ENCODE measurements at places on chromosomes 2 and 18.

GRCh38 chr18:62210138-62210537, 23.1 kb downstream of the RELCH start:
- DNase-seq, result no peak

- DNase-seq, result no peak
Observed at GRCh38 chr2:78498125-78498524, 527.4 kb upstream of the REG3G start.

- DNase-seq, result no peak
Observed at GRCh38 chr2:27009716-27010115, 23.0 kb upstream of the TMEM214 start.

GRCh38 chr2:144402251-144402650, 117.7 kb downstream of the ZEB2 start:
- DNase-seq, result no peak

- DNase-seq, result no peak
Observed at GRCh38 chr18:44588508-44588907, 92.2 kb upstream of the SETBP1 start.

- DNase-seq, result no peak
Observed at GRCh38 chr2:219399716-219400478, 12.2 kb upstream of the DNPEP start.

GRCh38 chr18:12278215-12278671, 24.1 kb downstream of the CIDEA start:
- no peak for DNase-seq

DNA sequence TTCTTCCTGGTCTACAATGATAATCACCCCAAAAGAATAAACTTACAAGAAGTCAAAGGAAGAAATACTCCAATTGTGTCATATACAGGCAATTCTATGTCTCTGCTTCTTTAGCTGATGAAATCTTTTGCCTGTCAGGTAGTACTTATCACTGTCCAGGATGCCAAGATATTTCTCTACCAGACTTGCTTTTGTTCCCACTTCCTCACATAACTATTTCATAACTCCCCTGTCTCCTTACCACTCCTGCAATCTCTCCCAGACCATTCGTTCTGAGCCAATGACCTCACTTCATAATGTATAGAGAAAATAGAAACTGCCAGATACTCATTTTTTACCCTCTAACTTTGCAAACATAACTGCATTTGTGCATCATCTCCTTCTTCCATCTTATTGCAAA, 39.1 kb downstream of the HNMT start:
- no peak for DNase-seq
